ENCODE measurements at places on chromosomes 1 and 21. TPM values are rescaled to one million over a fixed set of nuclear protein-coding genes. Genes with fewer than 3 reads are reported as not detected.
A peak's percentile ranks its signal among the peaks of the same experiment; 100 is the strongest.

DNA sequence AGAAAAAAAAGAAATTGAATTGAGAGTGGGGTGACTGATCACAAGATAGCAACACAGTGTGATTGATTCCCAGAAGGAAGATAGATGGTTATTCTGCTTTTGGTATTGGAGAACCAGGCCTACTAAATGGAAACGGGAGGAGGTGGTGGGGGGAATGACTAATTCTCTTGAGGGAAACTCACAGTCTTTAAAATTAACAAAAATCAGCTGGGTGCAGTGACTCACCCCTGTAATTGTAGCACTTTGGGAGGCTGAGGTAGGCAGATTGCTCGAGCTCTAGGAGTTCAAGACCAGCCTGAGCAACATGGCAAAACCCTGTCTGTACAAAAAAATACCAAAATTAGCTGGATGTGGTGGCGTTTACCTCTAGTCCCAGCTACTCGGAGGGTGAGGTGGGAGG, 134.6 kb upstream of the PDE4B start:
- H3K4me1 ChIP-seq = no peaks in the 10 kb centered on the region
- H3K27ac ChIP-seq = no peak overlapping the region
- no peaks in the 10 kb centered on the region for H3K27me3 ChIP-seq
- no peak overlapping the region for H3K4me3 ChIP-seq
- DNase-seq = no peak

DNA sequence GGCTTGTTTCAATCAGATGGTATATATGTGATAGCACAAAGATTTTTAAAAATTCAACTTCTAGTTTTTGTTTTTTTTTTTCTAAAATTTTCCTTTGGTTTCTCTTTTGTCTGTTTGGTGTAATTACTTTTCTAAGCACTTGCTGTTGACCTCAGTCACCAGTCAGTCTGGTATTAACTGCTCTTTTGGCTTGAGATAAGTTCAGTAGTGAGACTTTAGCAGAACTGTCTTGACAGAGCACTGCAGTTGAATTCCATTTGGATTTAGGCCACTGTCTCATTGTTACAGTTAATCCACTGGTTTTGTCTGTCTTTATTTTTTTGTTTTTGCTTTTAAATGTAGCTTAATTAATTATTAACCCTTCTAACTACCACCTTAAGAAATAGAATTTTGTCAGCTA, 36.2 kb downstream of the OSBPL9 start:
- peaks cover 25% of the 10 kb centered on the region for H3K4me1 ChIP-seq
- H3K4me3 ChIP-seq = no peak overlapping the region
- no peaks in the 10 kb centered on the region for H3K36me3 ChIP-seq
- H3K27ac ChIP-seq = no peak overlapping the region

DNA sequence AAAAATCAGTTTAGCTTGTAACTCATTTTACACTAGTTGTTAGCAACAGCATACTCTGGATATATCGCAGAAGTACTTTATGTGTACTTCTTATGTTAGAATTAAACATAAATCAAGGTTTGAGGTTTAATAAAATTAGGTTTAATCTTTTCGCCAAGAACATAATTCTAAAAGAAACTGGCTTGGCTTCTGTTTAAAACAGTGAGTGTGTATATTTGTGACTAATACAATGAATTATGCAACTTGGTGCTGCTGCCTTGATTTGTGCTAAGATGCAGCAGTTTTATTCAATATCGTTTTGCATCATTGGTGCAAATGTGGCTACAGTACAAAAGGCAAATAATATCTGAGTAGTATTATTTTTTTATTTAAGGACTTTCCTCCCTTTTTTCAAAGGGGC, 44.8 kb downstream of the USP25 start:
- H3K27me3 ChIP-seq = no peaks in the 10 kb centered on the region
- no peak for DNase-seq
- H3K27ac ChIP-seq = no peak overlapping the region
- no peaks in the 10 kb centered on the region for H3K36me3 ChIP-seq

- no peaks in the 10 kb centered on the region for H3K27me3 ChIP-seq
- DNase-seq = no peak
- H3K27ac ChIP-seq = no peak overlapping the region
- no peaks in the 10 kb centered on the region for H3K36me3 ChIP-seq
- H3K4me1 ChIP-seq = no peaks in the 10 kb centered on the region
Measured at GRCh38 chr1:152162792-152163463, 3.9 kb upstream of the RPTN start.

GRCh38 chr1:198265073-198265661, 108.4 kb downstream of the NEK7 start:
- no peaks in the 10 kb centered on the region for H3K27me3 ChIP-seq
- H3K4me3 ChIP-seq = no peak overlapping the region
- DNase-seq = peak; percentile 20
- H3K36me3 ChIP-seq = no peaks in the 10 kb centered on the region
- H3K27ac ChIP-seq = peak overlapping the region; percentile 13
- H3K4me1 ChIP-seq = peaks cover 6% of the 10 kb centered on the region

GRCh38 chr1:204834336-204834735, 36.3 kb upstream of the NFASC start:
- no peak overlapping the region for H3K4me3 ChIP-seq
- H3K4me1 ChIP-seq = peaks cover 14% of the 10 kb centered on the region
- no peaks in the 10 kb centered on the region for H3K27me3 ChIP-seq

DNA sequence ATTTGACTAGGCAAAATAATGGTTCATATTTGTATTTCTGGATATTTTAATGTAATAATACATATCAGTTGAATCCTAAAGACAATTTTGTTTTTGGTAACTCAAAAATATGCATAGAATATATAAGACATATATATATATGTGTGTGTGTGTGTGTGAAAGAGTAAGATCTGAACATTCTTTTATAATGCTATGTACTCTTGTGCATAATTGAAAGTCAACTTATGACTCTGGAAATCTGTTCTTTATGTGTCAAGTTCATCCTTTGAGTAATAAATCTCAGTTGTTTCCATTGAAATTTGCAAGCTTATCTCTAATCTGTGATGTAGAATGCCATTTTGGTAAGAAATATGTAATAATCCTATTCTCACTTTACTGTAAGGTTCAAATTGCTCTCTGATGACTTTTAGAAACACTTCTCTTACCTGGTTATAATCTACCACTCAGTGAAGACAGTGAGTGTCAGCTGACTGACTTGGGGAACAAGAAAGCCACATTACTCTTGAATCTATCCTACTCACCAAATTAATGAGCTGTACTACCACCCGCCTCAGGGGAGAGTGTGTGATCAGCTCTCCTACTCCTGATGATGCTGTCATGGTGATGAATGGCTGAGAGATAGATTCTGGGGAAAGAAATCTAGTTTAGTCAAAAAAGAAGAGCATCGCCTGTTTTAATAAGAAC, 15.0 kb upstream of the NEK7 start:
- H3K4me3 ChIP-seq = no peak overlapping the region
- DNase-seq = no peak
- no peaks in the 10 kb centered on the region for H3K27me3 ChIP-seq
- H3K4me1 ChIP-seq = no peaks in the 10 kb centered on the region
- no peak overlapping the region for H3K27ac ChIP-seq
- no peaks in the 10 kb centered on the region for H3K36me3 ChIP-seq

DNA sequence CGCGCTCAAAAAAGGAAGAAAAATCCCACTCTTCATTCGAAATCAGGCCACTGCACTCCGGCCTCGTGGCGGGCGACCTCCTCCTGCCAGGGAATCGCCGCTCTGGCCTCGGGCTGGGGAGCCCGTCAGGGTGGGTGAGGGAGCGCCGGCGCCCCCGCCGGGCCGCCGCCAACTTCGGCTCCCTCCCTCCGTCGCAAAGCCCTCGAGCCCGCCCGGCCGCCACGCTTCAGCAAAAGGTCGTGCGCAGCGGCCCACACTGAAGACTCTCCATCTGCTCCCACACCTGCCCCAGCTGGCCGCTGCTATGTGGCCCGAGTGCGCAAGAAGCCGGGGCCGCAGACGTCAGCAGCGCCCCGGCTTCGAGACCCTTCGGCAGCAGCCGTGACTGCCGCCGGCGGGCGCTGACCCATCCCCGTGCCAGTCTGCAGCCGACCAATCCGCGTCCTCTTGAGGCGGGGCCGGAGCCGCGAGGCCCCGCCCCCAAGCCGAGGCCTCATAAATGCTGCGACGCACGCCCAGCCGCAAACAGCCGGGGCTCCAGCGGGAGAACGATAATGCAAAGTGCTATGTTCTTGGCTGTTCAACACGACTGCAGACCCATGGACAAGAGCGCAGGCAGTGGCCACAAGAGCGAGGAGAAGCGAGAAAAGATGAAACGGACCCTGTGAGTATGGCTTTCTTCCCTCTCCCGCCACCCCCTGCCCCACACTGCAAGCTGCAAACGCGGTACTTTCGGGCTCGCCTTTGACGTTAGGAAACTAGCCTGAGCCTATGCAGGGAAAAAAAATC, at the start of gene RGS2:
Gene RGS2, plus strand, starts transcription at position 522 of the 789 bp plus-strand sequence. Its CDS starts 33 bp downstream, at position 555.
- peak; percentile 96 for DNase-seq
- H3K36me3 ChIP-seq = no peaks in the 10 kb centered on the region
- H3K4me1 ChIP-seq = peaks cover 13% of the 10 kb centered on the region
- no peak within 1 kb of the TSS for H3K27ac ChIP-seq
- H3K27me3 ChIP-seq = peaks cover 41% of the 10 kb centered on the region

GRCh38 chr1:13699510-13699909, 478 bp upstream of the PRDM2 start:
- no peaks in the 10 kb centered on the region for H3K36me3 ChIP-seq
- H3K4me3 ChIP-seq = peak overlapping the region; percentile 80
- peaks cover 33% of the 10 kb centered on the region for H3K27me3 ChIP-seq
- peaks cover 7% of the 10 kb centered on the region for H3K4me1 ChIP-seq
- H3K27ac ChIP-seq = no peak overlapping the region

- no peaks in the 10 kb centered on the region for H3K36me3 ChIP-seq
- no peaks in the 10 kb centered on the region for H3K27me3 ChIP-seq
- no peak for DNase-seq
Measured at GRCh38 chr21:30482130-30482529, 2.0 kb upstream of the KRTAP19-1 start.

- H3K36me3 ChIP-seq = no peaks in the 10 kb centered on the region
- peaks cover 7% of the 10 kb centered on the region for H3K4me1 ChIP-seq
- DNase-seq = no peak
- H3K27ac ChIP-seq = no peak overlapping the region
Measured at GRCh38 chr1:77688939-77689338, 6.5 kb upstream of the ZZZ3 start.

DNA sequence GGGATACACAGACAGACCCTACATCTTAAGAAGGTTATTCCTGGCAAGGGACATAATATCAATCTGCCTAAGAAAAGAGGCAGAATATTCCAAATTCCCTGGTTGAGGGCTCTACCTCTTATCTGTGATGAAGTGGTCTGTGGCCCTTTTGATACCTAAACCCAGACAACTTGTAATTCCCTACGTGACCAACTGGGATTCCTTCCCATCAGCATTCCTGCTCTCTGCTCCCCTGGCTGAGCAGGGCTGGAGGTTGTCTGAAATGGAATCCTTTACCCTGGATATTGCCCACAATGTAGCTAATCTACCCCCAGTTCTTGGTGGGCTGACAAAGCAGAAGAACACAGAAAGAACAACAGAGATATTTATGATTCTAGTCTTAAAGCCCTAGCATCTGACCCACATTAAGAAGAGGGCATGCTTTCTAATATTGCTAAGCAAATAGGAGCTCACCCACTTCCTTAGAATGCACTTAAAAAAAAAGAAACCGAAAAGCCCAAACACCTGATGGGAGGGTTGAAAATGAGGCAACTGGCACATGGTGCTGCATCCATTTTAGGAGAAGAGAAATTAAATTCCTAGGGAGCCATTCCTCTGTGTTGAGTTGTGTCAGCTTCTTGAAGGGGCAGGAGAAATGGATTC, 36.8 kb downstream of the GADD45A start:
- no peak overlapping the region for H3K27ac ChIP-seq
- H3K4me3 ChIP-seq = no peak overlapping the region
- no peak for DNase-seq
- no peaks in the 10 kb centered on the region for H3K27me3 ChIP-seq

FAM177B gene
- total RNA-seq = not detected

SLC6A17 gene
- 0.06 TPM for total RNA-seq

GUCA2A gene
- total RNA-seq = not detected

CHD5 gene
- 0.17 TPM for total RNA-seq

RAP1GAP gene
- total RNA-seq = 3.9 TPM

RHD gene
- total RNA-seq = not detected

CFAP126 gene
- total RNA-seq = not detected

UBE2U gene
- not detected for total RNA-seq

Data from neural progenitor cell (in vitro differentiated cells).